ENCODE measurements at places on chromosomes 6 and 20. TPM values are rescaled to one million over a fixed set of nuclear protein-coding genes. Genes with fewer than 3 reads are reported as not detected.

Gene SLC17A1
- not detected for total RNA-seq

Gene VAPB
- 37.0 TPM for total RNA-seq

Gene MCUR1
- total RNA-seq, result 10.6 TPM

Gene AAR2
- total RNA-seq, result 37.8 TPM

Gene SLC32A1
- not detected for total RNA-seq

Gene TCP11
- not detected for total RNA-seq

Gene MACROD2
- total RNA-seq, result 12.1 TPM

Gene C6orf118
- 0.27 TPM for total RNA-seq

Gene WFDC12
- not detected for total RNA-seq

Gene LPA
- total RNA-seq, result not detected

Gene NT5E
- 21.3 TPM for total RNA-seq

Measured in gastroesophageal sphincter (tissue), 4 donors.